Glutamatergic neuron (in vitro differentiated cells): ENCODE measurements at places on chromosomes 1 and 21.
A peak's percentile ranks its signal among the peaks of the same experiment; 100 is the strongest.

DNA sequence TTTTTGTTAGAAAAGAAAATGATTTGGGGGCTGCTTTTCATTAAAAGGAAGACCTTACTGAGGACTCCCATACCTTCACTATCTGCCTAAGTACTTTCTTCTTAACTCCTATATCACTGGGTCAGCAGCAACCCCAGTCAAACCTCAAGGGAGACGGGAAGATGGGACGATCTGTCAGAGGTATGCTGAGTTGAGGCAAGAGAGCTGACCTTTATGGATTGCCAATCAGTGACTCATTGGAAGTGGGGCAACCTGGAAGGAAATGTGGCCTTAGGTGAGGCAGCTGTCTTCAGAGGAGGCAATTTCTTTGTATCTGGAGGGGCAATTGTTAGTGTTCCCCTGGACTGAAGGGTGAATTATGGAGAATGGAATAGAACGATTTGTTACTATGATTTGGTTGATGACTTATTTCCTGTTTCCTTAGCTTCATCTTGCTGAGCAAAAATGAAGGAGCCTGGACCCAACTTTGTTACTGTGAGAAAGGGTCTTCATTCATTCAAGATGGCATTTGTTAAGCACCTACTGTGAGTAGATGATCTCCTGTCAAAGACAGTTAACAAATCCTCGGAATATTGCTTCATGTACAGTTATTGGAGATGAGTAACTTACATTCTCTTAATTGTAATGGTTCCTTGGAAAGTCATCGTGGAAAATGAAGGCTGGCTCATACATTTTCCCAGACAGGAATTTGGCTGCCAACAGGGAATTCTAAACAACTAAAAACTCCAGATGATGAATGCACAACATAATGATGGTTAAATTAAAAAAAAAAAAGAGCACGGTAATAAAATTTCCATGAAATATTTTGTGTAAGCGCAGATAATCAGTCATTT, 134.7 kb upstream of the KCNJ15 start:
- H3K4me3 ChIP-seq: no peak overlapping the region
- H3K4me1 ChIP-seq: no peaks in the 10 kb centered on the region
- H3K27ac ChIP-seq: no peak overlapping the region
- DNase-seq: no peak
- no peaks in the 10 kb centered on the region for H3K36me3 ChIP-seq

- no peak overlapping the region for H3K4me3 ChIP-seq
- H3K27ac ChIP-seq: no peak overlapping the region
- DNase-seq: no peak
- H3K27me3 ChIP-seq: no peaks in the 10 kb centered on the region
These were observed 958.3 kb downstream of the ADGRL2 start for GRCh38 chr1:82759035-82759434.

DNA sequence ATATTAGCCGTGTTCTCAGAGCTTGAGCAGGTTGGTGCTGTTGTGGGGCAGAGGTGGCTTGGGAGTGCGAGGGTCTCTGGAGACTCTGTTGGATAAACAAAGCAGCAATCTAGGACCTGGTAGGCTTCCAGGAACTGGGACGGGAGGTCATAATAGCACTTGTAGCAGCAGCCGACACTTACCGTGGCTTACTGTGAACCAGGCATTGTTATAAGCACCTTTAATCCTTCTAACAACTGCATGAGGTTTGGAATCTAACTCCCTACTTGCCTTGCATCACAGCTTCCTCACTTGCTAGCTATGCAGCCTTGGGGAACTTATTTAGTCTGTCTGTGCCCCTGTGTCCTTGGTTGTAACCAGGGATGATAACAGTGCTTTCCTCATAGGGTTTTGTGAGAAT, 94.9 kb downstream of the NAV1 start:
- H3K36me3 ChIP-seq: no peaks in the 10 kb centered on the region
- no peak for DNase-seq
- H3K27me3 ChIP-seq: peaks cover 6% of the 10 kb centered on the region
- peaks cover 21% of the 10 kb centered on the region for H3K4me1 ChIP-seq
- H3K4me3 ChIP-seq: peak overlapping the region; percentile 1

GRCh38 chr1:26697431-26697977, 1.7 kb downstream of the ARID1A start:
- H3K4me1 ChIP-seq: peaks cover 17% of the 10 kb centered on the region
- no peak overlapping the region for H3K27ac ChIP-seq
- no peak for DNase-seq

DNA sequence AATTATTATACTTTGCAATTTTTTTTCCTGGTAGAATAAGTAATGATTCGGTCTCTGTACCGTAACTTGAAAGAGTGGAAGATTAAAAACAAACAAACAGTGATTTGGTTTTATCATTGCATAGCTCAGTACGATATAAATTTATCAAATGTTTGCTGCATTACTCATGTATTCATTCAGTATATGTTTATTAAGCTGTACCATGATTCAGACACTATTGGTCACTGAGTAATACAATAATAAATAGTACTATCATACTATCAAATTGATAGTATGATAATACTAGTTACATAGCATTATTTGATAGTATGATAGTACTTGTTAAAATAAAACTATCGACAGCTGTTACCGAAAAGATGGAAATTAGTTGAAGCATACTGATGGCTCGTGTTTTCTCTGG, 12.1 kb downstream of the CENPF start:
- H3K27ac ChIP-seq: no peak overlapping the region
- DNase-seq: no peak
- no peaks in the 10 kb centered on the region for H3K4me1 ChIP-seq

GRCh38 chr21:36487641-36488307, 7.9 kb upstream of the CLDN14 start:
- DNase-seq: no peak
- H3K4me1 ChIP-seq: no peaks in the 10 kb centered on the region
